ENCODE measurements at places on chromosomes 11 and 22.

- no peak for DNase-seq
Observed at GRCh38 chr22:40263191-40263590, 83.1 kb upstream of the ADSL start.

GRCh38 chr22:46773076-46773475 lies 10.6 kb downstream of the TBC1D22A start:
- no peak for DNase-seq

GRCh38 chr11:104275992-104276391 lies 112.0 kb upstream of the PDGFD start:
- no peak for DNase-seq

- peak; percentile 84 for DNase-seq
Observed at GRCh38 chr11:59611570-59612565, 3.7 kb downstream of the OSBP start.

DNA sequence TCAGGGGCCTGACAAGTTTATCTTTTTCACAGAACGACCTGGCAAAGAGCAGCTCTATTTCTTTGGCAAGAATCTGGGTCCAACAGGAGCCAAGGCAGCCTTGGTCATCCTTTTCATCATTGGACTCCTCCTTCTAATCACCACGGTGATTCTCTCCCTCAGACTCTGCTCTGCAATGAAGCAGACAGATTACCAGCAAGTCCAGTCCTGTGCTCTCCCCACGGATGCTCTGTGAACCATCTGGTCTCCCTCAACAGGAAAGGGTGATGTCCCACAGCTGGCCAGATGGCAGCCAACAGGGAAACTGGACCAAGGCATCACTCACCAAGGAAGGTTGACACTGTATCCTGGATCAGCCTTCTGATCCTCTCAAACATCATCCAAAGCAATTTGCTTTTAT lies 17.0 kb upstream of the PANX1 start:
- no peak for DNase-seq

GRCh38 chr11:44198146-44198724 lies 102.8 kb downstream of the EXT2 start:
- no peak for DNase-seq

DNA sequence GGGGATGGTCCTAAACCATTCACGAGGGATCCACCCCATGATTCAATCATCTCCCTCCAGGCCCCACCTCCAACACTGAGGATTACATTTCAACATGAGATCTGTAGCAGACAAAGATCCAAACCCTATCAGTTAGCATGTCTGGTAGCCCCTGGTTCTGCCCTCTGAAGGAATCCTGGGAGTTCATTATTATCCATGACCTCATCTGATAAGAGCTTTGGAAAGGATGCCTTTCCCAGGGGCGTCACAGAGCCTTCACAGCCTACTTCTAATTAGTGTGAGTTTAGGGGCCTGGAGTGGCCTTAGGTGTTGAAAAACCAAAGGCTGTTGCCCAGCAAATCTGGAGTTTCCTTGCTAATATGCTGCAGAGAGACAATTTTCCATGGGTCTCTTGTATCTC lies 8.6 kb upstream of the EIF3M start:
- no peak for DNase-seq

DNA sequence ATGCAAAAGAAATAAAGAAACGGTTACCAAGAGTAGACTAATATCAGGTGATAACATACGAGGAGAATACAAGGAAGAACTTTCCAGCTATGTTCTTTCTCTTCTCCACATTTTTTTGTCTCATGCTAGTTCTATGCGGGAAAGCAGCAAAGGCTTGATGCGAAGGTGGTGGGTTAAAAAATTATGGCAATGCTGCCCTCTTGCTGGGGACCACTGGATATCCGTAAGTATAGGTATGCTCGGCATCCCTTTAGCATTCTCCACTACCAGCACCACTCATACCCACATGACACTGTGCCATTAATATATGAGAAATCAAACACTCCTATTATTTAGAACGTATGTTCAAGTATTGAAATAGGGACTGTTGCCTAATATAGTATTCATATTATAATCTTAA lies 776.4 kb downstream of the LRRC4C start:
- DNase-seq: no peak

- no peak for DNase-seq
Observed at GRCh38 chr11:61771985-61772455, 19.6 kb downstream of the MYRF start.

- no peak for DNase-seq
Observed at GRCh38 chr11:46026606-46027293, 94.5 kb downstream of the PHF21A start.

GRCh38 chr11:98800696-98801095 lies 220.1 kb upstream of the CNTN5 start:
- DNase-seq: no peak

DNA sequence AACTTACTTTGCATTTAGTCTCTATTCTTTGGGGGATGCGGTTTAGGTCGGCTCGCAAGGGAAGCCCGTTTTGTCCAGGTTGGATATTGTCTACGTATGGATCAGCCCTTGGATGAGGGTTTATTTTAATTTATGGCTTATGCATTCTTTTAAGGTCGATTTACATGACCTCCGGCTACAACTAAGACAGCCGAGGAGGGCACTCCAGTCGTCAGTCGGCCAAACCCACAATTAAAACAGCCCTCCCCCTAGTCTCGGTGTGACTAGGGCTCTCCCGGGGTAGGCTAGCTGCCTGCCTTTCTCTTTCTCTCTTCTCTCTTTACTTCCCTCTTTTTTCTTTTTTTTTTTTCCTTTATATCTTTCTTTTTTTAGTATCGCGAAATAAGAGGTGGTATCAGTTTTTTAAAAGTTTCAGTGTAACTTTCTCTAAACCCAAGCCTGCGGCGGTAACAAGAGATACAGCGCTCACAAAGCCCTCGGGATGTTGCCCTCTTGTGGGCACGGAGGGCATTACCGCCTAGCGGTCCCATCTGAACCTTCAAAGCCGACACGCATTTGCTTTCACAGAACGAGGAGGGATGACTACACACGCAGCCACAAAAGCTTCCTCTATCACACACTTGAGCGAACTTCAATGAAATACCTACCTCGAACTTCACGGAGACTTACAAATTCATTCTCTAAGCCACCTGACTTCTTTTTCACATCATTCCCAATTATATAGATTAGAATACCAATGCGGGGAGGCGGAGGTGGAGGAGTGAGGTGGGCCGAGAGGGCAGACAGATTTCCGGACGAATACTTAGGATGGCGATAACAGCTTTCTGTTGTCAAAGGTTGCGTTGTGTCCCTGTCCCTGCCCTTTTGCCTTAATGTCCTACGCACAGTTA lies 132.3 kb upstream of the C11orf58 start:
- peak; percentile 92 for DNase-seq

DNA sequence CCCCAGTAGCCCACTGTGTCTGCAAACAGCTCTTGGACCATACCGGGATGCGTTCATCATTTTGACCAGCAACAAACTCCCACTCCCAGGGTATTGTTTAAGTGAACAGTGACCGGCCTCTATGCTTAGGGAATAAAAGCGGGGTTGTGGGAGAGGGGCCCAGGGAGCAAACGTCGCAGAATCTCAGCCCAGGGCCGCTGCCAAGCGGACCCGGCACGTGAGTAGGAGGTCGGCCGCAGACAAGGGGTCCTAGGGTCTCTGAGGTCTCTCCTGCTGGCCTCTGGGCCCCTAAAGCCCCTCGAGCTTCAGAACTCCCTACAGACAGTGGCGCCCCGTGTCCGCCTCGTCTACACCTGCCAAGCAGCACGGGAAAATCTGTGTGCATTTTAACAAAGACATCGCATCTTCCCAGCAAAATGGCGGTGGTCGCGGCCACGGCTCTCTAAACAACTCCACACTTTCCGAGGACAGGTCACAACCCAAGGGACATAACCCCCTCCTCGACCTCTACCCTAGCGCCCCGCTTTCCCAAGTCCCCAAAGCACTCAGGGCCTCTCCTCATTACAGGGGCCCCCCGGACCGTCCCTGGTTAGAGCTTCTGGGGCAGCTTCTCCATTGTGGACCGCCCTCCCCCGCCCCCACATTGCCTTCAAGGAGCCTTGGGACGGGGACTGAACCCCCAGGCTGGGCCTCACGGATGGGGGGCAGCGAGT lies 3.9 kb upstream of the GCAT start:
- no peak for DNase-seq

DNA sequence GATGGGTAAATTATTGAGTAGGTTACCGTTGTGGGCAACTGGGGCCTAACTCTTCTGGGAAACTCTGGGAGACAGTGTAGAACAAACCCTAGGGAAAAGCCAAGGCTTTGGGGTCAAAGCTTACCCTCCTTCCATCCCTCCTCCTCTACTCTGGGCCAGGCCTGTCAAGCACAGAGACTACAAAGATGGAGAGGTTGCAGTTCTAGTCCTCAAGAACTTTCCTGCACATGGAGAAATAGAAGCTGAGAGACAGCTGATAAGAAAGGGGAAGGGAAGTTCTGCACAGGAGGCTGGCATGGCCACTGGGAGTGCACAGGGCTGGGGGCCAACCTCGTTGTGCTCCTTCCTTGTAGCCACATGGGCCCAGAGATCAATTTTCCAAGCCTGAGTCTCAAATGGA lies 67.2 kb upstream of the ALX4 start:
- DNase-seq: no peak

DNA sequence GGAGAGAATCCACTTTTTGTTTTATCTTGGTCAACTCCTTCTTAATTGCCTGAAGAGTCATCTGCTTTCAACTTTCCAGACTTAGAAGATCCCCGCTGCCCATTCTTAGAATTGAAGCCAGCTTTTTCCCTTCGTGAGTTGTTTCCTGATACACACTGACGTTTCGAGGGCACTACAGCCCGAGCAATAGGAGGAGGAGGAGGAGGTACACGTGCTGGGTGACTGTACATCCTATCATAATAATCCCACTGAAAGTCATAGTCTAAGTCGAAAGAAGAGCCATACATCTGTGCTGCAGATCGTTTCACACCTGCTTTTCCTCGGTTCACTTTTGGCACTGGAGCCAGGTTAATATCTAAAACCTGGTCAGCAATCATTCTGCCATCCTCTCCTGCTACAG lies 606.1 kb downstream of the DLG2 start:
- no peak for DNase-seq

GRCh38 chr11:45252877-45253276 lies 33.3 kb downstream of the SYT13 start:
- DNase-seq: no peak

DNA sequence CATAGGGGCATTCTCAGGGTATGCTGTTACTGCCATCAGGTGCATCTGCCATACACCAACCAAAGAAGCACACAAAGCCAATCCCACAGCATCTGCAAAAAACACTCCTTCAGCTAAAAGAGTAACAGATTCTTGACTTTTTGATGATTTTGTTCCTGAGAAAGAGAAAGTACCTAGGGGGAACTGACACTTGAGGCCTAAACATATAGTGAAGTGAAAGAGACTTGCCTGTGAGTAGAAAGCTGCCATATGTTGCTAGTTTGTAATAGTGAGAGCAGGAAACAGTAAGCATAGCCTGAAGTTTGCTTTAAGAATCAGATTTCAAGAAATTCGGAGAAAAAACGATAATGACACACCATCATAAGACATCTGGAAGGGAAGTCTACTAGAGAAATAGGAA lies 97.9 kb upstream of the CTSC start:
- DNase-seq: no peak

DNA sequence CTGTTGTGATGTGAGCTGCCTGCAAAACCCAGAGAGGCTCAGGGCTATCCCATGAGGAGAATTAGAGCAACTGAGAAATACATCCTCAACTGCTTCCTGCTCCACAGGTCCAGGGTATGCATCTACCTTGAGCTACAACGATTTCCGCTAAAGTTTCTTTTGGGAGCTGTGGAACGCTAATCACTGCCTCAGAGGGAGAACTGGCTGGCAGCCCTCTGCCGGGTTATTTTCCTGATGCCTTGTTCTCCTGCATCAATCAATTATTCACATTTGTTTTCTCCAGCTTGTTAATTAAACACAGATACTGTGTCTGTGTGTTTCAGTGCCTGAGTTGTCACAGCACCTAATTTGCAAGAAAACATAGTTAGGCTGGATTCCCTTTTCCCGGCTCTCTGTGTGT lies 211.1 kb upstream of the PLET1 start:
- no peak for DNase-seq

DNA sequence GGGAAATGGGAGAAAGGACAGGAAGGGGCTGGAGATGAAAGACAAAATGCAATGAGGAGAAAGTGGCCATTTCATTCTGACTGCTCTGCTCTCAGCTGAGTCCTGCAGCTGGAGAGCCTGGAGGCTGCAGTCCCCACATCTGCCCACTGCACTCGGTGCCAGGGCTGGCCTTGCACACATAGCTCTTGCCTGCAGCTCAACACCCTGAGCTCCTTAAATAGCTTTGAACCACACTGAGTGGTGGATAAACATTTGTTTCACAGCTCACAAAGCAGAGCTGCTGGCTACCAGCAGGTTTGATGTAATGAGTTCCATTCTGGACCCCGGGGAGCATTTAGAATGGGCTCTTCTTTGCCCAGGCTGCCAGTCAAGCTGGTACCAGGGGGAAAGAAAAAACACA lies 426.1 kb upstream of the CADM1 start:
- no peak for DNase-seq

- DNase-seq: peak; percentile 84
Observed at GRCh38 chr22:28014211-28015045, 95.4 kb upstream of the PITPNB start.

DNA sequence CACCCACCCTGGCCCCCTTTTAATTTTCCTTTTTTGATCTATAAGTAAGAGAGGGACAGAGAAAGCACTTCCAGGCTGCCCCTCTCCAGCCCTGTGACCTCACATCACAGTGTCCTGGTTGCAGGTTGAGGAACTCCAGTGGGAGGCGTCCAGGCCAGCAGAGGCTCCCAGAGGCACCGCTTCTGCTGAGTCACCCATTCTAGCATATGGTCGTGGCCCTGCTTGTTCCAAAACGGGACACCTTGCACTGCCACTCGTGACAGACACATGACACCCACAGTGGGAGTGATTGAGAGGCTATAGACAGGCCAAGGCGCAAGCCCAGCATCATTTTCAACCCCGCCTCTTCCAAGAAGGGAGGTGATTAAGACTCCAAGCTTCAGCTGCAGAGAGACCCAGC lies 16.0 kb upstream of the TMPRSS4 start:
- DNase-seq: no peak

GRCh38 chr22:48750826-48751440 lies 1076.7 kb downstream of the BRD1 start:
- no peak for DNase-seq

GRCh38 chr11:123235117-123235655 lies 40.1 kb upstream of the CLMP start:
- peak; percentile 37 for DNase-seq

DNA sequence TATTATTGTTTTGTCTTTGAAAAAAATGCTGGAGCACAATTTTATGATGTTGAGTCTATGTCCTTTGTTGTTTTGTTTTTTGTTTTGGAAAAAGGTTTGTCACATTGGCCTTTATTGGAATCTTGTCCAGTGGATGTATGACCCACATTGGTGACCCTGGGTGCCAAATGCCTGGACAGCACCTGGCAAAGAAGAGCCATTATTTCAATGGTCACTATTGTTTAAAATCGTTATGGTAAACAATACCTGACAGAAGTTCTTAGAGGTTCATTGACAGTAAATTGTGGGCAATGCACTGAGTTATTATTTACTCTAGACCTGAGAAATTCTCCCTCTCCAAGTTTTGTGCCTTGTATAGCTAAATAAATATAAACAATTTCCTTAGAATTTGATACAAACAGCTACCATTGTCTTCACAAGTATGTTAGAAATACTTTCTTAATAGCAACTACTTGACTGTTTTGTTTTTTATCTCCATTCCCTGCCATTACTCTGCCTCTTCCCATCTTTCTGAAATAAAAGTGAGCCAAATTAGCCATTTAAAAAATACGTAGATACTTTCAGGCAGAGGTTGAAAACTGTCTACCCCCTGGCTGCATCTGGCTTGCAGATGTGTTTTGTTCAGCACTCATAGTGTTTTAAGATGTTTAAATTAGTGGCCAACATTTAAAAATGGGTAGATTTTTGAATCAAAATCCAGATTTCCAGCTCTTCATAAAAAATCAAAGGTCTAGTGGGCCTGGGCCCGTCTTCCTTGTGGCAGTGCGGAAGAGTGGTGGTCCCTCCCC lies 39.9 kb downstream of the BMAL1 start:
- DNase-seq: no peak
